ENCODE measurements at places on chromosomes 5 and 9.
A peak's percentile ranks its signal among the peaks of the same experiment; 100 is the strongest.

DNA sequence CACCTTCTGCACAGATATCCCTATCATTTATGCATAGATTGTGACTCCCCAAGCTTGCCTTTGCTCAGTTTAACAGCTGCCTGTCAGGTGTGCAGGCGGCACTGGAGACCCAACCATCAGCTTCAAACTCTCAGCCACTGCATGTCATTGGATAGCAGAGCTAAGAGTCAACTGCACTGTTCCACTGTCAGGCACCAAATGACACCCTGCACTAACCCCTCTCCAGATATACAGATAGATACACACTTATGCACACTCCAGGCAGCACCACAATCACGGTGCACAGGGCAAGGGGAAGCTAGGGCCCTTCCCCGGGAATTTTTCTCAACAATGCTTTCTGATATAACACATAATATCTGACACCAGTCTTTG lies 142.3 kb downstream of the BNC2 start:
- DNase-seq: no peak

DNA sequence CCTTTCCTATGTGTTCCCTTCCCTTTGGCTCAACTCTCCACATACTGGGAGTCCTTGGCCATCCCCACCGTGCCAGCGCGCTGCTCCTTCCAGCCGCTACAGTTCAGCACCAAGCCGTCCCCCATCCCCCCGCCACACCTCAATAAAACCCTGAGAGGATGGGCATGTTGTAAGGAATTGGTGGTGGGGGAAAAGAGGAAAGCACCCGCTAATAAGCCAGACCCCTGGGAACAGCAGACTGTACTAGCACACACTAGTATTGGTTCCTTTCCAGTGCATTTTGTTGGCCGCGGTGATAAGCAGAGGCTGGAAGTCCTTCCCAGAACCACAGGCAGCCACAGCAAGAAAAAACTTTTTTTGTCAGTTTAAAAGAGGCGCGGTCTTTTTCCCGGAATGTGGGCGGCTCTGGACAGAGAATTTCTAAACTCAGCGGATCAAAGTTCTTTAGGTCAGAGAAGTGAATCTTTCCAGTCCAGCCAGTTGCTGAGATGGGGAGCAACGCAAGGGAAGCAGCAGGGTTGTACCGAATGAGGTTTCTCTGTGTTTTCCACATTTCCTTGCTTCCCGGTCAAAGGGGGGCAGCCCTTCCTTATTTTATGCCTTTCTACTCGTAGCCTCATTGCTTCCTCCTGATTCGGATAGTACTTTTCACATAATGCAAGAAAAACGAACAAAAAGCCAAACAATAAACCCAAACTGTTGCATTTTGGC lies 2.1 kb downstream of the CHSY3 start:
- DNase-seq: peak; percentile 64

DNA sequence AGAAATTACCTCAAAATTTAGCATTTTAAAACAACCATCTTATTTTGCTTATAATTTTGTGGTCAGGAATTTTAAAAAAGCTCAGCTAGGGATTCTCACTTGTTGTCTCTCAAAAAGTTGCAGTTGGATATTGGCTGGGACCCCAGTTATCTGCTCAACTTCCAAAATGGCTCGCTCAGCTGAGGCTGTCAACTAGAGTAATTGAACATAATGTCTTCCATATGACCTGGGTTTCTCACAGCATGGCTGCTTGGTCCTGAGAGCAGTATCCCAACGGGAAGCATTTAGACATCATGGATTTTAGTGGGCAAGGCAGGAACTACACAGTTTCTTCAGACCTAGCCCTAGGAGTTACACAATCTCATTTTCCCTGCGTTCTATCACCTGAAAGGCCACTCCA lies 63.6 kb upstream of the SPEF2 start:
- DNase-seq: no peak

DNA sequence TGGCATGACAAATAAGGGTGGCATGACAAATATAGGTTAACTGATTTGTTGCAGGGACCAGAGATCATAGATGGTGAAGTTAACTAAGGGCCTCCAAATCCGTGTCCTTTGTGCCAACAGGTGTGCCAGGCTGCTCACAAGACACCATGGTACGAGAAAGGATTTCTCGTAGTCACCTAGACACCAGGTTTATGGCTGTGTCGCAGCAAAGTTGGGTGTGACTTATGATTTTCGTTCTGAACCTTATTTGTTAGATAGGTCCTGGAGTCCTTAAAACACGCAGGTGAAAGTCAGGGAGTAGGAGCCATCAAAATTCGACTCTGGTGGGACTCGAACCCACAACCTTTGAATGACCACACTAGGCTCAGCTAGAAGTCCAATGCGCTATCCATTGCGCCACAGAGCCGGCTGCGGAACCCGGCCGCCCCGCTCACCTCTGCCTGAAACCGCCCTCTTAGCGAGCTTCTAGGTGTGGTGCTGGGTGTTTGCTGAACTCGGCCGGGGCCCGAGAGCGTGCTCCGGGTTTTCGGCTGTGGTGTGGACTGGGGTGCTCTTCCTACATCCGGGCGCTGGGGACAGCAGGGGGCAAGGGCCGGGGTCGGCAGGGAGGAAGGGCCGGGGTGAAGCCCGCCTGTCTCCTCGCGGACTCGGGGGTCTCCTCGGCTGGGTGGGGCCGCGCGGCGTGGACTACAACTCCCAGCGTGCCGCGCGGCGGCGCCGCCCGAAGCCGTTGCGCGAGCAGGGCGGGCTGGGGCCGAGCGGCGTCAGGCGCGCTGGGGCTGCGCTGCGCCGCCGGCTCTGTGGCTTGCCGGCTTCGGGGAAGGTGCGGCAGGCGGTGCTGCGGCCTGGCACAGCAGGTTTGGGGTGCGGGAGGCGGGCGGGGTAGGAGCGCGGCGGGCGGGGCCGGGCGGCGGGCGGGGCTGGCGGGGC lies at the start of gene SLC27A4:
Gene SLC27A4, plus strand, starts transcription at position 767 of the 930 bp plus-strand sequence. CDS start 2,606 bp downstream, outside the sequence.
- peak; percentile 77 for DNase-seq

DNA sequence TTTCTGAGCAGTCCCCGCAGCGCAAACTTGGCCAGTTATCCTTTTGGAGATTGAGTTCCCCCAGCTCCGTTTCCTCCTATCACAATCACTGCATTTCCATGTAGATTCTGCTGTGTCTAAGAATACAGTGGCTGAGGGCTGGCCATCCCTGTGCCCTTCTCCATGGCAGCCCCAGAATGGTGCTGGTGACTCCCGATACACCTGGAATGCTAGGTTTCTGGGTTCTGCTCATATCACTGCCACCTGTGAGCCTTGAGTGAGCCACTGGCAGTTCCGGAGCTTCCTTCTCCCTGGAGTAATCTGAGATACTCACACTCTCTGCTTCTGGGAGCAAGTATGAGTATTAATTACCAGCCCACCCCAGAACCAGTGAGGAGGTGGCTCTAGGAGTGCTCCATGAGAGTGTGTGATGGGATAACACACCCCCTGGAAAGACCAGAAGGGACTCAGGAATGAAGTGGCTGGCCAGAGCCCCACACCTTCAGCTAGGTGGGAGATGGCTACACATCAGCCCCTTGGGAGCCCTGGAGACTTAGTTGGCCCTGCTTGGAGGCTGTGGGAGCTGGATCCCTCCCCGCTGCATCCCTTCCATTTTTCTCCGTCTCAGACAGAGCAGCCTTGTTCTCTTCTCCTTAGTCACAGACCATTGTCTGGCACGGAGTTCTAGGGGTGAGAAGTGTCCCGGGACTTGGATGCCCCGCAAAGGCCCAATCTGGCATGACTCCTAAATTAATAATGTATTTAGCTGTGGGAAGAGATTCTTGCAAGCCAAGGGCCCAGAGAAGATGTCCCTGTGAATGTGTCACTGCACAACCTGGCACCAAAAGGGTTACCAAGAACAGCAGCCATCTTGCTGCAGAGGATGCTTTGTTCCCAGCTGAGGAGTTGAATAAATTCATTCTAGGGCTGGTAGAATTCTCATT lies 4.9 kb downstream of the PCDHGC5 start:
- peak; percentile 86 for DNase-seq

DNA sequence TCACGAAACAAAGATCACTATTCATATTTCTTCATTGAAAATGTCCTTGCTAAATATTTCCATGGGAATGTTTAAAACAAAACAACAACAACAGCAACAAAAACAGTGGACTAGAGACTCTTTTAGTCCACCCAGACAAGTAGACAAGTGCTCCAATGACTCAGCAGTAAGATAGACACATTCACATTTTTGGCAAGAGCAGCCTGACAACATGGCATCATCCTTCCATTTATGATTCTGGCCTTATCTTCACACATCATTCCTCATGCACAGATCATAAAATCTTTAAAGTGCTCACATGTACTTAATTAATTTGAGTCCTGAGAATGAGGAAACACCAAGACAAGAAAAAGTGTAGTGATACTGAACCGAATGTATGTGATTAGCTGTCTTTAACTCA lies 132.6 kb upstream of the PDE4D start:
- peak; percentile 78 for DNase-seq

DNA sequence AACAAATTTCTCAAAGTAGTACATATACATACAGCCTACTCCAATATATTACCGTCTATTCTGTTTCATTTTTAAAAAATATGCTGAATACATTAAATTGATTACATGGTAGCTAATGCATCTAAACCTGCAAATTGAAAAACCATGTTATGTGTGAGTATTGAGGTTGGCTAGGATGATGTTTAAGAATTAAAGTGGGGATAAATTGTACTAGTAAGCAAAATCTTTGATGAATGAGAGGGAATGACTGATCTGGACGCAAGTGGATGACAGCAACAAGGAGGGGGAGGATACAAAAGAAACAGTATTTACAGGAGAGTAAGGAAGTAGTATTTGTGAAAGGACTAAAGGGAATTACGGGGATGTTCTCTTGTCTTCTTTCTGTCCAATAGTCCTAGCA lies 37.4 kb downstream of the RAD50 start:
- DNase-seq: no peak

All from fibroblast of skin of scalp (primary cell).